ENCODE measurements at places on chromosomes 5 and 9.

- no peak for DNase-seq
These were observed 880.9 kb upstream of the SEMA6A start for GRCh38 chr5:117455236-117456233.

- DNase-seq: peak; percentile 25
These were observed 2.7 kb downstream of the GCNT4 start for GRCh38 chr5:75049456-75050351.

DNA sequence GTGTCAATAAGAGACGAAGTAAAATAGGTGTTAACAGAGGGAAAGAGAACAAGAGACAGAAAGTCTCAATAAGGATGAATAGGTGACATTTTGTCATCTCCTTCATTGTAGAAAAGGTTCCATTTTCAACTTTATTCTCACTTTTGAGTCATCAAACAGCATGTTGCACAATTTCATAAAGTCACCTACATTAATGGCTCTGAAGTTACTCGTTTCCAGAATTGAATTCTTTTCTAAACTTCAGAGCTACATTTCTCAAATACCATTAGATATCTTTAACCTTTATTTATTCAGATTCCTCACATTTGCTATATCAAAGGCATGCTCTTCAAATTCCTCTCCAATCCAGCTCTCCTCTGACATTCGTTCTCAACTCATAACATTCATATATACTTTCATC, 13.1 kb downstream of the ADAMTS6 start:
- DNase-seq: no peak

- DNase-seq: no peak
These were observed 34.0 kb downstream of the PDGFRB start for GRCh38 chr5:150121448-150122157.

DNA sequence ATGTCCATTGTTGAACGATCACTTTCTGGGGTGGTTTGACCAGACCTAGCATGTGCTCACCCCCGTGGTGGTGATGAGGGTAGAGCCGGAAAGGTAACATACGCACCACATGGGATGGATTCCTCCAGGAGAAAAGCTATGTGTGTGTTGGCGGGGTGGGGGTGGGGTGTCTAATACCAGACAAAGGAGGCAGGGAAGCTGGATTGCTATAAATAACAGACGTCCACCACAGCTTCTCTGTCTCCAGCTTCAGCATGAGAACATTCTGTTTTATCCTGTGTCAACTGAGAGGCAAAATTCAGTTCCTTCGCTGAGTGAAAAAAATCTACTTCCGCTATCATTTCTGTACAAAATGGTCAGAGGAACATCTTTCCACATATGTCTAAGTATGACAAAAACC, 151.0 kb downstream of the PCSK1 start:
- no peak for DNase-seq

DNA sequence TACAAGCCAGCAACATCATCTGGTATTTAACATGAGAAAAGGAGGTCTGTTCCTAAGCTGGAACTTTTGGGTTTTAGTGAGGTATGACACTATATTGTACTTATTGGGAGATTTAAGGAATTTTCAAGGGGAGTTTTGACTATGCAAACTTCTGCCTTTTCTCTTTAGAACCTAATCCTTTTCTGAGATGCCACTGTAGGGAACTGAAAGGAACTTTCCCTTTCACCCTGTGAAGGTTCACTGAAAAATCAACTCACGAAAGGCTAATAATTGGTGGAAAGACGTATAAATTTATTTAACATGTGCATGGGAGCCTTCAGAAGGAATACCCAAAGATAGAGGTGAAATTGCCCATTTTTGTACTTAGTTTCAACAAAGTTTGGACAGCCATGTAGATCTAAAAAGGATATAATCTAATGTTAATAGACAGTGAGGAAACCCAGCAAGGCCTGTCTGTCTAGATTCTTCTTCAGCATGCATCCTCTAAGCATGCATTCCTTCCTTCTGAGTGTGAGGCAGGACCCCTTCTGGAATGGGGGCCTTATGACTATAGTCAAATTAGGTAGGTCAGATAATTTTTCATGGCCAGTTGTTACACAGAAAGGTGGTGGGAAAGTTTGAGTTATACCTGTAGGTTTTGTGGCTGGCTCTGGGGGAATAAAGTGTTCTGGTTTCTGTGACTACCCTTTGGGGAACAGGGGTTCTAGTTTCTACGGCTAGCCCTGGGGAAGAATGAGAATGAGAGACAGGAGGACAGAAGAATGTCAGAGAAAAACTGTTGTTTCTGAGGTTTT, 200.3 kb downstream of the C9orf152 start:
- no peak for DNase-seq

DNA sequence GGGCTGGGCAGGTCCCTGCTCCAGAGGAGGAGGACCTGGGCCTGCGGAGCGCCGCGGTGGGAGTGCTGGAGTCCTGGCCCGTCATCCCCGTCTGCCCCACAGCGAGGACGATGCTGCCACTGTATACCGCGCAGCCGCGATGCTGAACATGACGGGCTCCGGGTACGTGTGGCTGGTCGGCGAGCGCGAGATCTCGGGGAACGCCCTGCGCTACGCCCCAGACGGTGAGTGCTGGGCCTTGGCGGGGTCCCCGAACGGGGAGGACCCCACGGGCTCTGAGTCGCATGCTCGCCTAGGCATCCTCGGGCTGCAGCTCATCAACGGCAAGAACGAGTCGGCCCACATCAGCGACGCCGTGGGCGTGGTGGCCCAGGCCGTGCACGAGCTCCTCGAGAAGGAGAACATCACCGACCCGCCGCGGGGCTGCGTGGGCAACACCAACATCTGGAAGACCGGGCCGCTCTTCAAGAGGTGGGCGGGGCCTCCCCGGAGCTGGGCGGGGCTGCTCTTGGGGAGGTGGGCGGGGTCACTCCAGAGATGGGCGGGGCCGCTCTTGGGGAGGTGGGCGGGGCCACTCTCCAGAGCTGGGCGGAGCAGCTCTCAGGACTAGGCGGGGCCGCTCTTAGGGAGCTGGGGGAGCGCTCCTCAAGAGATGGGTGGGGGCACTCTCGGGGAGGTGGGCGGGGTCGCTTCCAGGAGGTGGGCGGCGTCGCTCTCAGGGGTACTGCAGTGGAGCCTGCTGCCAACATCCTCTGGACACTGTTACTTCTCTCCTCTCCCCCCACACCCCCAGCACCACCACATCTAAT, 13.1 kb downstream of the LRRC26 start:
- peak; percentile 36 for DNase-seq

GRCh38 chr5:179869641-179870402, 11.2 kb upstream of the MRNIP start:
- no peak for DNase-seq

- DNase-seq: no peak
These were observed 20.5 kb downstream of the SLC1A1 start for GRCh38 chr9:4510546-4511322.

GRCh38 chr5:124997186-124997893, 250.9 kb upstream of the ZNF608 start:
- no peak for DNase-seq

DNA sequence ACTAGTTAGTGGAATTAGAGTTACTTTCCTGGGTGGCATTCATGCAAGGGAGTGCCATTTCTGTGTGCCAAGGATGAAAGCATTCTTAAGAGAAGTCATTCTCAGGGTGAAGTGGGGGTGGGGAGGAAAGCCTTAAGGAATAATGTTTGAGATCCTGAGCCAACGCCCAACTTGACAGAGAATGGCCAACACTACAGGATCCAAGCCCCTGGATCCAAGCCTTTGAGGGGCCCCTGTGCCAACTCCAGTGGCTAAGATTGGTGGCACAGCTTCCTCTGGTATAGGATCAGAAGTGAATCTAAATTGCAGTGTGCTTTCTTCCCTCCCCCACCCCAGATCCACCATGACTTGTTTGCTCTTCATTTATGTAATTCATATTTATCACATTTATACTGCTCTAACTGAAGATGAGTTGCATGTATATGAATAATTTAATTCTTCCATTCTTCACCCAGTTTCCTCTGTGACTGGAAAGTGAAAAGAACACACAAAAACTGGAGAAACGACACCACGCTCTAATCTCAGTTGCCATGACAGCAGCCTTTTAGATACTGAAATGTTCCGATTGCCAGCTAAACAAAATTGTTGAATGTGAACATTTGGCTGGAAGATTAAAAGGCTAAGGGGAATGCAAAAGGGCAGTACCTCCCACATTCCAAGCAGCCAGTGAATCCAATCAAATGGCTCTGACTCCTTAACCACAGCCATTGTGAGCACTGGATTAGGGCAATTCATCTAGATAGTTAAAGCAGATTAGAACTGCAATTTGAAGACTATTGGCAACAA, 4.5 kb downstream of the ZNF608 start:
- DNase-seq: no peak

DNA sequence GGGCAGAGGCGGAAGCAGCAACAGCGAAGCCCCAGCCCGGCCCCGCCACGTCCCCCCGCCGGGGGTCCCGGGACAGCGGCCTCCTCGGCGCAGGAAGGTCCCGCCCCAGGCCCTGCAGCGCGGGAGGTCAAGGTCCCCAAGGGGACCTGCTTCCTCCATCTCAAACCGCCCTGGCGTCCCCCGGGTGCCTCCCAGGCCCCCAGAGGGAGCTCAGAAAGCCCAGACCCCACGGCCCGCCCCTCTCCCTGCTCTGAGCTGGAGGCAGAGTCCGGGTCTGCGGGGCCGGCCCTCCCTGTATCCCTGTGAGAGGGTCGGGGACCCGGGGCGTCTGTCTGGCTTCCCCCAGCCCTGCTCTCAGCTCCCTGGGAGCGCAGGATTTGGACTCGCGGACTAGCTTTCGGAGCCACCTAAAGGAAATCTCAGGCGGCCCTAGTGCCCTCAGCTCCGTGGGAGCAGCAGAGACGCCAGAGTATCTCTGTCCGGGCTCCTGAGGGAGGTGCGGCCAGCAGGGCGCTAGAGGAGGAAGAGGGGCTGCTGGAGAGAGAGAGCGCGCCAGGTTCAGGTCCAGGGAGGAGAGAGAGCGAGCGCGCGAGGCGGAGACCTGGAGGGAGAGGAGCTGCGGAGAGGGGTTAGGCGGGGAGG, 30.7 kb downstream of the EXOC3 start:
- DNase-seq: no peak

GRCh38 chr5:64859881-64860280, 91.2 kb downstream of the CWC27 start:
- no peak for DNase-seq

DNA sequence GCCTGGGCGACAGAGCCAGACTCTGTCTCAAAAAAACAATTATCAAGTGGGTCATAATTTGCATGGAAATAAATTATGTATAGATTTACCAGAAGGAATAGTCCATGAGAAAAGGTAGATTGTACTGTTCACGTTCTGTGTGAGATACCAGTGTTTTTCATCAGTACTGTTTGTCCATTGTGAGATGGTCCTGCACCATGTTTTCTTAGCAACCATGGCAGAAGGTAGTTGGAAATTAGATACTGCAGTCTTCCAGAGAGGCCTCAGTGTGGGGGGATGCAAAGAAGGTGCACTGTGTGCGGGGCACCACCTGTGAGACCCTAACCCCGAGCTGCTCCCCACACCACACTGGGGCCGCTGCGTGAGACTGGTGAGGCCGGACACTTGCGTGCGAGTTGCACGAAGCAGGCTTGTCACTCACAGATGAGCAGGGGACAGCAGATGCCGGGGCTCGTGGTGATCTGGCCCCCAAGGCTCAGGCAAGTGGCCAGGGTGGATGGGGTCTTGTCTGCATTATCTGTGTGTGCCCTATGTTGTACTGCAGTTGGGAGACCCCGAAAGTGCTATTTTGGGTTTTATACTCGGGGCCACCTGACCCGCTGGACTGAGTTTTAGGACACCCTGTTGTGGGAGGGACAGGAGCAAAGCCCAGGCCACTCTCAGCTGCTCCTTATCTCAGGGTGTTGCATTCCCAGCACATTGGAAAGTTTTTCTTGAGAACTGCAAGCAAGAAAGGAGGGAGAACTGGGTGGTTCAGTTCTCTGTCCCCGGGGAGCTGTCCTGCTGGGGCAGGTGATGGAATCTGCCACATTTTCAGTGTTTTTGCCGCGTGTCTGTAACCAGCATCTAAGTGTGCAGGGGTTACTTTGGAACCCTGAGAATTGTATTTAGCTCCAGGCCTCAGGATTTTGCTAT, 61.9 kb downstream of the EHMT1 start:
- DNase-seq: no peak

DNA sequence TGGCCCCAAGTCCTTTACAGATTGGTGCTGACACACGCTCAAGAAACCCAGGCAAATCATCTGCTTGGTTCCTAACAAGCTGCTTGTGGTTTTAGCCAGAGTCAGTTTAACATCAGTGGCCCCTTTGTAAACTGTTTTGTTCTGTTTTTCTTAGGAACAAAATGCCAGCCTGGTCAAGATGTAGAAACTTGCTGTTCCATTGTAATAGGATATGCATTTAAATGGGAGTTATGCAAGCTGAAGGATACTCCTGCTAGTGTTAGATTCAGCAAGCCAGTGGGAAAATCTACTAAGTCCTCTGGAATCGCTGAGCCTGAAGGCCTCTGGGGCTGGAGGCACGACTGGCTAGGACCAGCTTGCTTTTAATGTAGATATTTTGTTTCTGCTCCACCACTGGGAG, 391.1 kb downstream of the TLE4 start:
- DNase-seq: no peak

DNA sequence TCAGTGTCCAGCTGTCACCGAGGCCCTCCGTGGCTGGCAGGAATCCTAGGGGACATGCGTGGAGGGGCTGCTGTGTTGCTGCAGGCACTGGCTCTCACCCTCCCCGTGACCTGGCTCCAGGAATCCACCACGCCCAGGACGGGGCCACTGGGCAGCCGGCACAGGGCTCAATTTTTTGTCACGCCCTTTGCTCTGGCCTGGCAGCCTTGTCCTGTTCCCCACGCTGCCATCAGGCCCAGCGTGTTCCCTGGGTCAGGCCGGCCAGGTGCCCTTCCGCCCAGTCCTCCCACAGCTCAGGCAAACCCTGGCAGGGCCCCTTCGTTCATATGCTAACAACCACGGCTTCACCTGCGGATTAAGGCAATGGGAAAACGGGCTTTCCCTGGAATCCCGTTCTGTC, 37.3 kb downstream of the PROP1 start:
- DNase-seq: no peak

GRCh38 chr5:55680353-55680752, 31.8 kb downstream of the SLC38A9 start:
- no peak for DNase-seq

DNA sequence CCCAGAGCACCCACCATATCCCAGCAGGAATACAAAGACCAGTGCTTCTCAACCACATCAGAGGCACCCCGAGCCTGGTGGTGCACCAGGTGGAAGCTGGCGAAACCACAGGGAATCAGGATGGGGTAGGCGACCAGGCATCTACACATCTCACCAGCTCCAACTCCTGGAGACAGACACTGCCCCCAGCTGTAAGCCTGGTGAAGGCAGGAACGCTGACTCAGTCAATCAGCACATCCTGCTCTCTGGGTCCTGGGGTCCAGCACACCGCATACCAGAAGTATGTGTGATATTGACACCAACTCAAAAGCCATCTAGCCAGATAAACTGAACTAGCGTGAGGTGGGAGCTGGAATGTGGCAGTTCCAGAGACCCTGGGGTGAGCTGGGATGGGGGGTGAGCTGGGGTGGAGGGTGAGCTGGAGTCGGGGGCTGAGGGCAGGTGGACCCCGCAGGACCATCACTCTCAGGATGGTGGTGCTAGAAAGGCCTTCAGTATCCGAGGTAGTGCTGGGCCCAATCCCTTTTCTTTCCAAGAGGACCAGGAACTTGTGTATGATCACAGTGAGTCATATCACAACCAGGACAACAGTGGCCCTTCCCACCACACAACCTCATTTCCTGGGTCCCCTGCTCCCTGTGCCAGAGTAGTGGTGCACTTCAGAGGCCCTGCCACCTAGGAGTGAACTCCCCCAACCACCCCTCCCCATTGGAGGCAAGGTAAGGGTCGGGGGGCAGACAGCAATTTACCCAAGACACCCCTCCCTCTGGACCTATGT, 2.5 kb downstream of the DBN1 start:
- no peak for DNase-seq

GRCh38 chr5:154528005-154528594, 50.1 kb upstream of the HAND1 start:
- no peak for DNase-seq

GRCh38 chr9:14250794-14251153, 63.2 kb downstream of the NFIB start:
- DNase-seq: no peak
